Activated T-helper 1 cell treated with anti-CD3 and anti-CD28 coated beads, Interleukin-2, amount 50 U/mL, for 16 hours (primary cell): ENCODE measurements at places on chromosomes 3 and 15.

GRCh38 chr15:39345176-39345575, 235.7 kb upstream of the THBS1 start:
- DNase-seq: no peak

GRCh38 chr3:111763001-111763471, 96.0 kb upstream of the PHLDB2 start:
- DNase-seq: no peak

DNA sequence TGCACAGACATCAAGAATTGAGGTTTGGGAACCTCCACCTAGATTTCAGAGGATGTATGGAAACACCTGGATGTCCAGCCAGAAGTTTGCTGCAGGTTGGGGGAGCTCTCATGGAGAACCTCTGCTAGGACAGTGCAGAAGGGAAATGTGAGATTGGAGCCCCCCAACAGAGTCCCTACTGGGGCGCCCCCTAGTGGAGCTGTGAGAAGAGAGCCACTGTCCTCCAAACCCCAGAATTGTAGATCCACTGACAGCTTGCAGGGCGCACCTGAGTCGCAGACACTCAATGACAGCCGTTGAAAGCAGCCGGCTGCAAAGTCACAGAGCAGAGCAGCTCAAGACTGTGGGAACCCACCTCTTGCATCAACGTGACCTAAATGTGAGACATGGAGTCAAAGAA, 34.6 kb upstream of the EPHA6 start:
- no peak for DNase-seq

DNA sequence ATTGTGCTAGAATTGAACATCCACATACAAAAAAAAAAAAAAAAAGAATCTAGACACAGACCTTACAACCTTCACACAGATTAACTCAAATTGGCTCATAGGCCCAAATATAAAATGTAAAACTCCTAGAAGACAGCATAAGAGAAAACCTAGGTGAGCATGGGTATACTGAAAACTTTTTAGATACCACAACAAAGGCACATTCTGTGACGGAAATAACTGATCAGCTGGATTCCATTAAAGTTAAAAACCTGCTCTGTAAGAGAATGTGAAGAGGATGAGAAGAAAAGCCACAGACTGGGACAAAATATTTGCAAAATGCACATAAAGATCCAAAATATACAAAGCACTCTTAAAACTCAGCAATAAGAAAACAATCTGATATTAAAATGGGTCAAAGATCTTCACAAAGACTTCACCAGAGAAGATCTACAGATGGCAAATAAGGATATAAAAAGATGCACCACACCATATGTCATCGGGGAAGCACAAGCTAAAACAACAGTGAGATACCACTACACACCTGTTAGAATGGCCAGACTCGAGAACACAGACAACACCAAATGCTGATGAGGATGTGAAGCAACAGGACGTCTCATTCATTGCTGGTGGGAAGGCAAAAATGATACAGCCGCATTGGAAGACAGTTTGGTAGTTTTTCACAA, 167.9 kb downstream of the PDE8A start:
- no peak for DNase-seq

- no peak for DNase-seq
Measured at GRCh38 chr15:60318216-60318867, 79.4 kb downstream of the ANXA2 start.

- DNase-seq: no peak
Measured at GRCh38 chr3:52479877-52480575, 15.1 kb upstream of the STAB1 start.

DNA sequence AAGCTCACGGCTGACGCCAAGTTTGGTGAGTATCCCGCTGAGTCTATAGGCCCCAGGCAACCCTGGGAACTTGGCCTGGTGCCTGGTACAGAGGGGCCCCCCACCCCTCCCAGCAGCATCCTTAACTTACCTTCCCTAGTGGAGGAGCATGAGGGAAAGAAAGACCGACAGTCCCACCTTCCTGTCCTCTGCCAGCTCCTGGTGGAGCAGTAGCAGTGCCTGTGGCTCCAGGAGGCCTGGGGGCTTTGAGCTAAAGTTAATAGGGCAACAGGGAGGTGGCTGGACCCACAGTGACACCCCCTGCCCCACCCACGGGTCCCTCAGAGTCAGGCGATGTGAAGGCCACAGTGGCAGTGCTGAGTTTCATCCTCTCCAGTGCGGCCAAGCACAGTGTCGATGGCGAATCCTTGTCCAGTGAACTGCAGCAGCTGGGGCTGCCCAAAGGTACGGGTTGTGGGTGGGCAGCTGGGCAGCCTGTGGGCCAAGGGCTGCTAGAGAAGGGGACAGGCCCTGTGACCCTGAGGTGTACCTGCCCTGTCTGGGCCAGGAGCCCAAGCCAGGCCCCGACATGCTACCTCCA, 2.9 kb downstream of the COMMD4 start:
- DNase-seq: no peak

DNA sequence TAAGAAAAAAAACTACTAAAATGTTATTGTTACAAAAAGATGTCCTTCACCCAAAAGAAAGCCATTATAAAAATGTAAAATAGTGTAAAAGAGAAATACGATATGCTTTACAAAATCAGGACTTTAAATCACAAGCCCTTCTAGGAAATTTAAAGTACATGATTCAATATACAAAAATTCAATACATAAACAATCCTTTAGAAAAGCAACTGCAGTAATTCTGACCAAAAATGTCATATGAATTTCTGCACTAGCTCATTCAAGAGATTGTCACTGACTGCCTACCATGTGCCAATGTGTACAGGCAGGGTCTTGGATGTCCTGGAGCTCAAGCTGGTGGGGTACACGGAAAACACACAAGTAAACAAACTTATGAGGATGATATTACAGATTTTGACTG, 2.5 kb downstream of the MORC1 start:
- no peak for DNase-seq

DNA sequence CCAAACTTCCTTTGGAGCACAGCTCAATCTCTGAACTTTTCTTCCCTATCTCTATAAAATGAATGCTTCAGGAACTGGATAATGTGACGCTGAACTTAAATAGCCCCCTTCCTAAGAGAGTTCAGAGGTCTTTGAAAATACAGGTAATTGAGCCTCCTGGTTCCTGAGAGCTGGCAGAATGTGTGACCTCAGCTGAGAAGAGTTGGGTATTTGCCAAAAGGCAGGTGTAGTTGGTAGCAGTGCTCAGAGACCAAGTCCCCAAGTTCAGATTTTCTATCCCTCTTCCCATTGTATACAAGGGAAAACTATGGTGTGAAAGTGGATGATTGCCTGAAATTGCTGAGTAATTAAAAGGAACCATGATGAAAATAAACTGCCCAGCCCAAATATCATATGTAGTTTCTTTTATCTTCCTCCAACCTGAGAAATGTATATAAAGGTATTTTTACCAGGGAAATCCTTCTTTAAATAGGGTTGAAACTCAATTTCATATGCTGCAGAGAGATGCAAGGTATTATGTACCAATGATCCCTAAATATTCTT, 154.6 kb upstream of the ICE2 start:
- DNase-seq: no peak

DNA sequence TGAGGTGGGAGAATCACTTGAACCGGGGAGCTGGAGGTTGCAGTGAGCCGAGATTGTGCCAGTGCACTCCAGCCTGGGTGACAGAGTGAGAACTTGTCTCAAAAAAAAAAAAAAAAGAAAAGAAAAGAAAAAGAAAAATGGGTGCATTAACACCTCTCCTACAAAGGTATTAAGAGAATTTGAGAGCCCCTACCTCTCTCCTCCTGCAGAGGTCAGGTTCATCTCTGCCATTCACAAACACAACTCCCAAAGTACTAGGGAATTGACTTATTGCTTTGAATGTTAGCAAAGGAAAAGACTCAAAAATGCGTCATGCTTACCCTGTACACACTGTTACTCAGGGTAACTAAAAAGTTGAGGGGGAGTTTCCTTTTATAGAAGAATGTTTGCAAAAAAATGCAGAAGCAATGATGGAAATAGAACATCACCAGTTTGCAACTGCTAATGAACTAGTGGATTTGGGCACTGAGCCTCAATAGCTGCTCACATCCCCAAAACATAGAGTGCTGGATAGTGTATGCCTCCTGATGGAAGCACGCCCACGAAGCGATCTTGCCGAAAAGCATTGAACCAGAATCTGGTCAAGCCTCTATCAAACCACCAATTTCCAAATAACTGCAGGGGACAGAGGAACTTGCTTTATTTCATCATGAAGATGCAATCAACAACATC, 15.5 kb upstream of the LYZL4 start:
- DNase-seq: no peak

DNA sequence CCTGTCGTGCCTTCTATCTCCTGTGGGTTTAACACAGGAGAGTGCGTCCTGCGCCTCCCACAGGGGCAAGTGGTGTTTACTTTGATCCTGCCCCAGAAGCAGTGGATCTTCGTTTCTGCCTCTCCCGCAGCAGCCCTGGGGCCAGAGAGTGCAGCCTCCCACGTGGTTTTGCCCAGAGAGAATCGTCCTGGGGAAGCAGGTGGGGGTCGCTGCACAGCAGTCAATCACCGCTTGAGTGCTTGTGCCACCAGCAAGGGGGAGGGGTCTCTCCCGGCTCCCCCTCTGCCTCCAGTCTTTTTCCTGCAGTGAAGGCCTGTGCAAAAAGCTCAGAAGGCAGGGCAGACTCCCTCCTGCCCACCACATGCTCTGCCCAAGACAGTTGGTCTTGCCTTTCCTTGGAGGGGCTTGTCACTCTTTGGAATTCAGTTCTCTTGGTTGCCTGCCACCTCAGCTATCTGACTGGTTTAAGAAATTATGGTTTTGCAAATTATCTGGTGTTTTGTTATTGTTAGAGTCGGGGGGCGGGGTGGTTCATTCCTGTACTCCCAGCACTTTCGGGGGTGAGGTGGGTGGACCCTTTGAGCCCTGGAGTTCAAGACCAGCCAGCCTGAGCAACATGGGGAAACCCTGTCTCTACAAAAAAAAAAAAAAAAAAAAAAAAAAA, 26.9 kb downstream of the STOML1 start:
- no peak for DNase-seq

GRCh38 chr3:76300746-76301145, 515.4 kb upstream of the ZNF717 start:
- DNase-seq: no peak

DNA sequence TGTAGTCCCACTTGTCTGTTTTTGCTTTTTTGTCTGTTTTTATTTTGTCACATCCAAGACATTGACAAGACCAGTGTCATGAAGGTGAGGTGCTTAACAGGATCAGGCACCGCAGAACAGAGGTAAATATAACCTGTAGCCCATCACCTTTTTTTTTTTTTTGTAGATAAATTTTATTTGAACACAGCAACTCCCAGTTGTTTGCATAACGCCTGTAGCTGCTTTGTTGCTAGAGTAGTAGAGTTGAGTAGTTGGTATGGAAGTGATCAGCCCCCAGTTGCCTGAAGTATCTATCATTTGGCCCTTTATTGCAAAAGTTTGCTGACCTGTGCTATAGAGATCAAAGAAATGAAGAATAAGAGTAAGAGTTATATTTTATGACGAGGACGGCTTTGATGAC, 135.0 kb downstream of the TCF12 start:
- DNase-seq: no peak

GRCh38 chr3:32725721-32726120, 40.7 kb downstream of the CNOT10 start:
- DNase-seq: no peak

DNA sequence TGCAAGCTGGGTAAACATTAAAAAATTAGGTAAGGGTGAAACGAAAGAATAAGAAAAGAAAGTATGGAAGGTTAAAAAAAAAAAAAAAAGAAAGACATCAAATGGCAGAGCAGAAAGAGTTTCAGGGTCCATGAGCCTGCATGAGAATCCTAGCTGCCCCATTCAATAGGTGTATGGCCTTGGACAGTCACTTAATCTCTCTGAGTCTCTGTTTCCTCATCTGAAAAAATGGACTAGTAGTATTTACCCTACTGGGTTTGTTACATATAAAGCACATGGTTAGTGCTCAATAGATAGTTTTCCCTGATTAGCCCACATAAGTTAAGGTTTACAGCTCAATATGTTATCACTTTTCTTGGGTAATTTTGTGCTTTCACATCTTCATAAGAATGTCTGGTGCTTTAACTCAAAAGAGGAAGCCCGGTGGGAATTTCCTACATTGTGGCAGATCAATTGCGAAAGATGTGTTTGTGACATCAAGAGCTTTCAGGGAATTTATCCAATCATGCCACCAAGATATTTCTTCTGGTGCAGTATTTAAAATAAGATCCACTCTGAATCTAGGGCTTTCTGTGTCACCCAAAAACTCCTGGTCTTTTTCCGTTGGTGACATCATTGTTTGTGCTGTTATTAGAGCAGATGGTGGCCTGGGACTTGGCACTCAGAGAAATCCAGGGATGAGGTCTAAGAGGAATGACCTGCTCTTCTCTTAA, 57.2 kb upstream of the UBE2E1 start:
- no peak for DNase-seq

DNA sequence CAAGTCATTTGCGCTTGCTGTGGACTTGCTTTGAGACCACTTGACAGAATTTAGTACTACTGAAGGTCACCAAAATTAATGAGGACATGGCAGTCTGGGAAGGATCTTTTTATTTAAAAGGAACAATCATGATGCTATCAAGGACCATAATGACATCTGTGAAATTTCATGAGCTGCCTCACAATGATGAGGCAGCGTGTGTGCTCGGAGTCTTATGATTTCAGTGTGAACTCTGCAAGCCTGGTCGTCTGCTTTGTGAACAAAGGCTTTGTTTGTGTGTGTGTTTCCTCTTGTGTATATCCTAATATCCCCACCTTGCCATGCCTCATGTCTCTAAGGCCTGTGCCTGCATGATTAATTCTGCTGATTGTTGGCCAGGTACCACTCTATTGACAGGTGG, 46.7 kb downstream of the RAD54L2 start:
- no peak for DNase-seq

DNA sequence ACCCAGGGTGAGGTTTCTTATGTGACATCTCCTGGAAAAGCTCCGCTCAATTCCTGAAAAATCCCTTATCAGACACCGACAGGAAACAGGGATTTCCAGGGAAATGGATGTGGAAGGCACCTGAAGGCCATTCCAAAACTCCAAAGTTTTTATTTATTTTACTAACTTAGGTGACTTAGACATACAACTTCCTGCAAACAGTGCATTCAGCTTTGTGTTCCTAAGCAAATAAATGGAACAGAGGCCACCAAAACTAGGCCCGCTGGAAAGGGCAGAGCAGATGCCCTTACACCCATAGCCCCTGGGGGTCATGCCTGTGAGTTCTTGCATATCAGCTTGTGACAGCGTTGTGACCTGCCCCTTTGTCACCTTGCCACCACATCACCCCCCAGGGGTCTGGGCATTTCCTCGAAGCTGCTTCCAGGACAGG, 239.4 kb downstream of the XXYLT1 start:
- no peak for DNase-seq

DNA sequence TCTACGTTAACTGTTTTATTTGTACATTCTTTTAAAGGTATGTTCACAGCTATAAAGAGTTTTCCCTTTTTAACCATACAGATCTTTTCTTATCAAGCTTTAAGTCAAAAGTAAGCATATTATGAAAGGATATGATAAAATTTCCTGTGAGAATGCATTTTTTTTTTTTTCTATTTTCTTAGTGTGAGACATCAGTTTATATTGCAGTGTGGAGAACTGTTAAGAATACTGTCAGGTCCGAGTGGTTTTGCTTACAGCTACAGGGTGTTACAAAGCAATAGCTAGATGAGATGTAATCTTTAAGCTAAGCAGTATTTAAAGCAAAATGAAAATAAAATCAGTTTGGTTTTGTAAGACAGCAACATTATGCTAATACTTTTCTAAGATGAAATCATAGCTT, 133.2 kb downstream of the SLC25A26 start:
- DNase-seq: no peak
